Dermis microvascular lymphatic vessel endothelial cell (primary cell): ENCODE measurements at places on chromosomes 3 and 15. TPM values are rescaled to one million over a fixed set of nuclear protein-coding genes. Genes with fewer than 3 reads are reported as not detected.
A peak's percentile ranks its signal among the peaks of the same experiment; 100 is the strongest.

GRCh38 chr3:171729452-171730334 lies 80.6 kb downstream of the PLD1 start:
- DNase-seq = no peak

DNA sequence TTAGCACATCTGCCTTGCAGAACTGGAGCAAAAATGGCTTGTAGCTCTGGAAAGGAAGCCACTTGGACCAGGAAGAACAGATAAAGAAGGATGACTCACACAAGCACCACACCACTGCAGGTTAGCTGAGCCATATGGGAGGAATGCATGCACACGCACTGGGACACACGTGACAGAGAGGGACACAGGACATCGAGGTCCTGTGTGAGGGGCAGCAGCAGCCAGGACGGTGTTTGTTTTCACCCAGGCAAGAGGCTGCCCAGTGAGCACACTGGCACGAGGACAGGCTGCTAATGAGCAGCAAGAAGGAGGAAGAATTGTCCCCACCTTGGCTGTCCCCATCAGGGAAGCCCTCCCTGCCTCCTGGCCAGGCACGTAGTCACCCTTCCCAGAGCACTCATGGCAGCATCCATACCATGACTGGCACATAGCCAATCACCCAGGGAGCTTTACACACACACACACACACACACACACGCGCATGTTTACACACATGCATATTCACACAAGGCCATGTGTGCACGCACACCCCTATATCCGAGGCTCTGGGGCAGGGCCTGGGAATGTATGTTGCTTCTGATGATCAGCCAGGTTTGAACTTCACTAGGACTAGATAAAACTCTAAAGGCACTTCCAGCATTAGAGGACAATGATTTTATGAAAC lies 24.0 kb upstream of the SPTBN5 start:
- DNase-seq = peak; percentile 59

The ZNF639 gene
- 29.0 and 33.4 TPM in 2 replicates for total RNA-seq

GRCh38 chr3:53231532-53232511 lies 24.0 kb downstream of the TKT start:
- no peak for DNase-seq

DNA sequence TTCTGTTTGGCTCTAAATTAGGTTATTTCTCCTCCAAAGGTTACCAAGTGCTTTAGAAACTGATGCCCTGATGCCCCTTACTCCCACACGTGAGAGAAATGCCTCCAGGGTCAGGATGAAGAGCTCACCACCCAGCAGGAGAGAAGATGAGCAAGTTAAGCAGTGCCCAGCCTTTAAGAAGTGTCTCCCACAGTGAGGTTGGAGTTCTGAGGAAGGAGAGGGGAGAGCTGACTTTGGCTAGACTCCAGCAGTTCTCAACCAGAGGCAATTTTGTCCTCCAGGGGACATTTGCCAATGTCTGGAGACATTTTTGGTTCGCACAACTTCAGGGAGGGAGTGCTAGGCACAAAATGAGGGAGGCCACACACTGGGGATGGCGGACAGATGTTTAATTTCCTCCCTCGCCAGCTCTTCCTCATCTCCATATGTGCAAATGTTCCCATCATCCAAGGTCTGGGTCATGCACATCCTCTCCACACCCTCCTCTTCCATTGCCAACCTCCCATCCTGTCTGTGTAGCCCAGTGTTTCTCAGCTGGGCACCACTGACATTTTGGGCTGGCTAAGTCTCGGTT lies 50.6 kb upstream of the SLC7A14 start:
- no peak for DNase-seq

DNA sequence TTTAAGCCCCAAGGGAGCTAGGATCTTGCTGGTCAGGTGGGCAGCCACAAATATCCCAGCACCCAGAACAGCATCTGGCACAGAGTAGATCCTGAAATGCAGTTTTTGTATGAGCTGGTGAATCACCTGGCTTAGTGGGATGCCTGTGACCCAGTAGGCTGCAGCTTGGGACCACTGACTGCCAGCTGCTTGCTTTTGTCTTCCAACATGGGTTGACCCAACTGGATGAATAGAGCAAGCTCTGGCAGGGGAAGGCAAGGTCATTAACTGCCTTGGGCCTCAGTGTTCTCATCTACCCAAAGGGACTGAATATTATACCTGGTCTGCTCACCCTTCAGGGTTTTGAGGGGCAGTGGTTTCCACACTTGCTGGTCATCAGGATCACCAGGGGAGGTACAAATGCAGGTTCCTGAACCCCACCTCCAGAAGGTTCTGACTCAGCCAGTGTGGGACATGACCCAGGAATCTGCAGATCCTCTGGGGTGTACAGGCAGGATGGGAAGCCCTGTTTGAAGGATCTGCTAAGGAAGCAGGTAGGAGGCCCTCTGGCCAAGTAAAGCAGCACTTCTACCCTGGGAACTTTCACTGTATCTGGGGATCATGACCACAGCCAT lies 55.4 kb downstream of the ITGA11 start:
- no peak for DNase-seq

GRCh38 chr3:187458921-187459320 lies 90.7 kb downstream of the RTP4 start:
- no peak for DNase-seq

- DNase-seq = no peak
Observed at GRCh38 chr15:26890988-26891387, 24.1 kb downstream of the GABRA5 start.

The GUCA1C gene
- not detected in 2 replicates for total RNA-seq

DNA sequence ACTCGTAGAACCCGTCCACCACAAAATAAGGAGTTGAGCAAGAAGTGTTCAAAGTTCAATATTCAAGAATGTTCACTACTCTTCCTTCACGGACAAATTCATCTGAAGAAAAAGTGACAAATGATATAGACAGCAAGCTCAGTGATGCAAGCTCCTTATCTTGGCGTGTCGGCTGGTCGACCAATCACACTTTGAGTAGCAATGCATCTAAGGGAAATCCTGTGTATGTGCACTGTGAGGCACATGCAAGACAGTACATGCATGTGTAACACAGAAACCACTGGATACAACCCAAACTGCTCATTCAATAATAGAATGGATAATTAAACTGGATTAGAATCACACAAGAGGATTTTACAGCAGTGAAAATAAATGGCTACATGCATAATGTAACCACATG lies 64.4 kb upstream of the CSPG5 start:
- no peak for DNase-seq

The SLC38A3 gene
- under 0.01 TPM in 2 replicates for total RNA-seq

DNA sequence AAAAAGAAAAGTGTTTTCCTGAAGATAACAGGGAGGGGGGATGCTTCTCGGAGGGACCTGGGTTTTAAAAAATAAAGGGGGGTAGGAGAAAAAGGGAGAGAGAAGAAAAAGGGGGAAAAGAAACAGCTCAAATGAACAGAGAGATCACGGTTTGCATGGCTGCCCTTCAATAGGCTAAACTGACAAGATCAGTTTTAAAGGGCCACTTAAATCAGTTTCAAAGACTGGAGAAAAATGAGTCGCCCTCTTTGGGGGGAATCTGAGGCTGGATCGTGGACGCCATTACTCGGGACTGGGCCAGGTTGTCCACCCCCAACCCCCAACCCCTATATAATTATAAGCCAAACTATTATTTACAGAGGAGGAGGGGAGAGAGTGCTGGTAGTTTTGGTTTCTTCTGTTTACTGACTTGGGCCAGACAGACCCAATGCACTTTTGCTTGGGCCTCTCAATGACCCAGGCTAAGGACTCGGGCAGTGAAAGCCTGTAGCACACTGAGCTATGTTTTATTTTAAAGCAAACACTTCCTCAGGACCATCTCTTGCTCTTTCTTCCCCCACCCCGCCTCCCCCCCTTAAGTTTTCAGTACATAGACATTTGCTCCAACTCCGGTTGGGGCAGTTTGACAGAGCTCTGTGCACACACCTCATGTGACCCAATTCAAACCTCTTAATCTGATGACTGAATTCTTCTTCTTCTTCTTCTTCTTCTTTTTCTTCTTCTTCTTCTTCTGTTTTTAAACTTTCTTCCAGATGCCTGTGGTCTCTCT lies 6.3 kb downstream of the NR2F2 start:
- peak; percentile 57 for DNase-seq

The HAUS2 gene
- total RNA-seq = 18.1 and 26.8 TPM in 2 replicates

DNA sequence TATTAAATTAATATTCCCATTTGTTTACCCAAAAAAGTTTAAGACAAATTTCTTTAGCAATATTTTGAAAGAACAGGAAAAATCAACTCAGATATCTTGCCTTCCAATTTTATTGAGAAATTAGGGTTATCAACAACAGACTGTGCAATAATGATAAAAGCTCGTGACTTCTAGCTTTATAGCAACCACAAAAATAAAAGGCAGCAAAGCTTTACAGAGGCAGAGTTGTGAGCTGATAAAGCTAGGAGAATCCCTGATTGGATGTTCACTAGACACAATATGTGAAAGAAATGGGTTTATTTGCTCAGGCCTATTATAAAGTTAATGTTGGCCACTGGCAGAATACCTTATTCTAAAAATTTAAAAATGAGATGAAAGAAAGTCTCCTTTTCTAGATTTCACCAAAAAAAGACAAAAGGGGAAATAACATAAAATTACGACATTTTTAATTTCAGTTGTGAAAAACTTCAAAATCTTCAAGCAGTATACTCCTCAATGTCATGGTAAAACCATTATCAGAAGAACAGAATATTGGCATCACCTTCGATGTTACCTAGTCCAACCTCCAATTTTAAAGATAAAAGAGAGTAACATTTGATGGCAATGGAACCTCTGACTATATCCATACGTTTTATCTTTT lies 2.8 kb downstream of the VPS13C start:
- no peak for DNase-seq

The TBC1D23 gene
- 30.2 and 31.7 TPM in 2 replicates for total RNA-seq

DNA sequence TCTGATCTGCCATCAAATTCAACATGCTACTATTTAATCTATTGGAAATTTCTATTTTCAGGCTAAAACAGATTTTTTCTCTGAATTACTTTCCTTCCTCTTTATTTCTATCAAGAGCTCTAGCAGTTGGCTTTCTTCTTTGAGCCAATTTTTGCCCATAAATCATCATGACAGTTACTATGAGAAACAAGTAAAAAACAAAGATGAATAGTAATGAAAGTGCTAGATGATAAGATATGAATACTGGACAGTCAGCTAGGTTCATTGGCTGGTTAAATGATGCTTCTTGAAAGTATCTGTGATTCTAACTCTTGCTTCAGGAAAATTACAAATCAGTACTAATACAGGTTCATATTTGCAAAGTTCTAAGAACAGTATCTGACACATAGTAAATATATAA lies 38.6 kb upstream of the NANOGP8 start:
- peak; percentile 2 for DNase-seq

DNA sequence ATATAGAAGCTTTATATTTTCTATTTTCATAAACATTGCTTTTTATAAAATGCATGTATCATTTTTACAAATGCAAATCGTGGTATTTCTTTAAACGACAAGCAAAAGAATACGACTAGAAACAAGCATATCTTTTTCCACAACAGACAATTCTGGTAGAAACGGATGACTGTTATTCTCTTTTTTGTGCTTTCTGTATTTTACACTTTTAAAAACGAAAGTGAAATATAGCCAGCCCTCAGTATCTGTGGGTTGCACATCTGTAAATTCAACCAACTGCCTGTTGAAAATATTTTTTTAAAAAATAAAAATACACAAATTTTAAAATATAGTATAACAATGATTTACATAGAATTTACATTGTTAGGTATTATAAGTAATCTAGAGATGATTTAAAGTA lies 61.3 kb downstream of the PRTG start:
- DNase-seq = no peak

DNA sequence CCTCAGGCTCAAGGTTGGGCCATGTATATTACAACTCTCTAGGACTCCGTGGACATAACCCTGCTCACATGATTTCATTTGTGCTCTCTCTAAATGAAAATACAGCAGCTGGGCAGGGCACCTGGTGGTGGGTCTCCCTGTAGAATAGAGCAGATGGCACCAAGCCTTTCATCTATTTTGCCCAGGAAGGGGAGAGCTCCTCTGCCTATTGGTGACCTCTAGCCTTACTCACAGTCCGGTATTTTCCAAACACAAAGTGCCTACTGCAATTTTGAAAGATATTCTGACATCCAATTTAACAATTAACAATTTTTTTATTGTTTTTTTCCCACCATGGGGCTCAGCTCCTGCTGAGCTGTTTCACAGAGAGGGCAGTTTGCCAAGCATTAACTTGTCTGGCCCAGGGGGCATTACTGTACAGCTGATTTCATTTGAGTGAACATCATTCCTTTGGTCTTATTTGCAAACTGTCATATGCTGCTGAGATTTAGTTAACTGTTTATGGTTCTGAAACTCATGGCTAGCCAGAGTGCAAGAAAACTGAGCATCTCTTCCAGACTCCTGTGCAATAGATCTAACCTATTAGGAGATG lies 474.0 kb downstream of the EPHB1 start:
- DNase-seq = no peak

DNA sequence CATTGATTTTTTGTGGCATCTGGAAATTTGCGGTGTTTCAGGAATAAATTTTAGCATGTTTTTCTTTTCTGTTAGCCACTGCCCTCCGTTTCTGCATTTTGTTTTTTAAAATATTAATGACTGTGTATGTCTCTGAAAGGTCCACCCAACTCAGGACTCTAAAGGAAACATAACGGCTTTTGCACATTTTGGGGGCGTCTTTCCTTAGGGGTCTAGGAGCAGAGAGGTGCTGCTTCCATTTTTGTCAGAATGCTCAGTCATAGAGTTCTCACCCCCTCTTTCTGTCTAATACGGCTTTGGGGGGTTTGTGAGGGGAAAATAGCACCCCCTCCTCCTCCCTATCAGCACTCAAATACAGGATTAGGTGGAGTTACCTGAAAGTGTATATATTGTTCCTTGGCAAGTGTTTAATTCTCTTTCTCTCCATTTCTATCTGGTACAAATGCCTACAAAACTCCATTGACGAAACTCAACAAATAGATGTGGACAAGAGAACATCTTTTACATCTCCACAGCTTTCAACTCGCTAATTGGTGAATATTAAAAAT lies 219.4 kb downstream of the MEIS2 start:
- no peak for DNase-seq

The P2RY1 gene
- total RNA-seq = 0.38 and 0.51 TPM in 2 replicates

The BCL2A1 gene
- 0.13 TPM in 2 replicates for total RNA-seq

- no peak for DNase-seq
Observed at GRCh38 chr3:116678853-116679252, 30.7 kb upstream of the TUSC7 start.

GRCh38 chr3:13537909-13538296 lies 11.0 kb upstream of the FBLN2 start:
- no peak for DNase-seq

The CHST13 gene
- total RNA-seq = not detected in 2 replicates

GRCh38 chr3:157551961-157552360 lies 48.7 kb upstream of the VEPH1 start:
- no peak for DNase-seq

GRCh38 chr15:51783967-51784366 lies 32.6 kb downstream of the TMOD2 start:
- no peak for DNase-seq

- DNase-seq = no peak
Observed at GRCh38 chr15:56490461-56490860, 25.5 kb upstream of the MNS1 start.

The CPNE9 gene
- not detected in 2 replicates for total RNA-seq
